ENCODE measurements at places on chromosomes 3 and 15. TPM values are rescaled to one million over a fixed set of nuclear protein-coding genes. Genes with fewer than 3 reads are reported as not detected.

DNA sequence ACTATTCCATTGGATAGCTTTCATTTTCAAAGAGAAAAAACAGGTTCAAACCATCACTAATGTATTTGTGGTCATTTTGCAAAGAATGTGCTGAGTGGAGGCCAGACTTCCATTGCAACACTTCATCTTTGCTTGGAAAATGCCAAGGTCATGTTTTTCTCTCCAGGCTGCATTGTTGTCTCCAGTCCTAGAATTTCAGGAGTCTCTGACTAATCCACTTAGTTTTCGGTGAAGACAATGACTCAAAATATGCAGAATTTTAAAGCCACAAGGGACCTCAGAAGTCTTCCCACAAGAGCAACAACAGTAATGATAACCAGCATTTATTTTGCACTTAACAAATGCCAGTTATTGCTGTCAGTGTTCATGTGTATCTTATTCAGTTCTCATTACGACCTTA is 277.0 kb downstream of the RYR3 start:
- no peak overlapping the region for H3K27ac ChIP-seq
- no peak overlapping the region for H3K4me3 ChIP-seq
- no peaks in the 10 kb centered on the region for H3K4me1 ChIP-seq
- no peaks in the 10 kb centered on the region for H3K27me3 ChIP-seq
- no peaks in the 10 kb centered on the region for H3K36me3 ChIP-seq

GATM gene
- 47.2 TPM for total RNA-seq

- peaks cover 27% of the 10 kb centered on the region for H3K4me1 ChIP-seq
- no peaks in the 10 kb centered on the region for H3K36me3 ChIP-seq
- peak; percentile 69 for DNase-seq
Observed at GRCh38 chr3:52527732-52528585, 5.7 kb downstream of the NT5DC2 start.

- no peak for DNase-seq
- H3K4me3 ChIP-seq: no peak overlapping the region
- peaks cover 13% of the 10 kb centered on the region for H3K36me3 ChIP-seq
- peaks cover 9% of the 10 kb centered on the region for H3K4me1 ChIP-seq
- H3K27ac ChIP-seq: no peak overlapping the region
Observed at GRCh38 chr3:158696618-158697017, 24.2 kb upstream of the LXN start.

- H3K4me3 ChIP-seq: no peak overlapping the region
- H3K4me1 ChIP-seq: no peaks in the 10 kb centered on the region
- H3K27me3 ChIP-seq: no peaks in the 10 kb centered on the region
- no peak overlapping the region for H3K27ac ChIP-seq
Observed at GRCh38 chr3:99599894-99600293, 38.5 kb upstream of the COL8A1 start.

- no peak for DNase-seq
- no peaks in the 10 kb centered on the region for H3K27me3 ChIP-seq
Observed at GRCh38 chr15:45606413-45606812, 19.2 kb downstream of the BLOC1S6 start.

- DNase-seq: peak; percentile 80
- H3K4me1 ChIP-seq: no peaks in the 10 kb centered on the region
- no peaks in the 10 kb centered on the region for H3K36me3 ChIP-seq
- H3K4me3 ChIP-seq: no peak overlapping the region
- peak overlapping the region; percentile 19 for H3K27ac ChIP-seq
- no peaks in the 10 kb centered on the region for H3K27me3 ChIP-seq
Observed at GRCh38 chr15:57626713-57627440, 35.2 kb downstream of the MYZAP start.

- no peak overlapping the region for H3K27ac ChIP-seq
- no peaks in the 10 kb centered on the region for H3K27me3 ChIP-seq
- H3K36me3 ChIP-seq: no peaks in the 10 kb centered on the region
- no peaks in the 10 kb centered on the region for H3K4me1 ChIP-seq
- no peak for DNase-seq
Observed at GRCh38 chr3:143783851-143784370, 64.4 kb downstream of the SLC9A9 start.

DNA sequence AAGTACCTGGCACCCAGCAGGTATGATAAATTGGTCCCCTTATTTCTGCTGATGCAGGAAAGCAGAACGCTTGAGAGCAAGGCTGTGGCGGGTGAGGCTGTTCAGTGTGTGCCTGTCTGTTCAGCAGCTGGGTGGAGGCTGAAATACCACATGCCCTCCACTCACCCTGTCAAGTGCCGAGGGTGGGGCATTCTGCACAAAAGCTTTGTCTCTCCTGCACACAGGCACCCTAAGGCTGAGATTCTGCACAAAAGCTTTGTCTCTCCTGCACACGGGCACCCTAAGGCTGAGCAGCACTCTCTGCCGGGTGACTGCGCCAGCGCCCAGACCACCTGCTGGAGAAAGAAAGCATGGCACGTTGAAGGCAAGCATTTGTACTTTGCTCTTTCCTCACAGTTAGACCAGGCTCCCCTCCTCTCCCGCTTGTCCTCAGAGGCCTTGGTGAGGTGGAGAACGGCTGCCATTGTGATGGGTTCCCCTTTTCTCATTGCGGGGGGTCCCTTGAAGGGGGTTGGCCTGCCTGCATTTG is 97.5 kb downstream of the BDH1 start:
- H3K4me1 ChIP-seq: peaks cover 15% of the 10 kb centered on the region
- H3K4me3 ChIP-seq: no peak overlapping the region
- H3K27me3 ChIP-seq: no peaks in the 10 kb centered on the region
- H3K36me3 ChIP-seq: no peaks in the 10 kb centered on the region

GRCh38 chr15:66831801-66832390 is 129.9 kb downstream of the SMAD6 start:
- H3K27me3 ChIP-seq: no peaks in the 10 kb centered on the region
- peaks cover 36% of the 10 kb centered on the region for H3K4me1 ChIP-seq
- no peak overlapping the region for H3K4me3 ChIP-seq
- DNase-seq: peak; percentile 60
- no peak overlapping the region for H3K27ac ChIP-seq

- peaks cover 70% of the 10 kb centered on the region for H3K4me1 ChIP-seq
- no peak overlapping the region for H3K27ac ChIP-seq
- H3K4me3 ChIP-seq: no peak overlapping the region
Observed at GRCh38 chr3:4528819-4529600, 35.9 kb downstream of the ITPR1 start.

- peak; percentile 90 for DNase-seq
- no peaks in the 10 kb centered on the region for H3K36me3 ChIP-seq
- H3K27me3 ChIP-seq: no peaks in the 10 kb centered on the region
- H3K4me1 ChIP-seq: peaks cover 17% of the 10 kb centered on the region
- H3K27ac ChIP-seq: no peak overlapping the region
Observed at GRCh38 chr15:64809649-64810496, 15.6 kb downstream of the PIF1 start.

GRCh38 chr3:141682007-141682406 is 56.1 kb upstream of the RNF7 start:
- H3K4me1 ChIP-seq: peaks cover 11% of the 10 kb centered on the region
- DNase-seq: no peak
- H3K36me3 ChIP-seq: no peaks in the 10 kb centered on the region
- H3K27me3 ChIP-seq: no peaks in the 10 kb centered on the region

HTR3E gene
- total RNA-seq: not detected

SPESP1 gene
- total RNA-seq: 2.3 TPM

FBXW12 gene
- total RNA-seq: 0.42 TPM

GRCh38 chr15:48279608-48280007 is 51.6 kb upstream of the DUT start:
- no peak for DNase-seq
- no peaks in the 10 kb centered on the region for H3K36me3 ChIP-seq
- no peaks in the 10 kb centered on the region for H3K4me1 ChIP-seq

TRIM59 gene
- 12.7 TPM for total RNA-seq

DNA sequence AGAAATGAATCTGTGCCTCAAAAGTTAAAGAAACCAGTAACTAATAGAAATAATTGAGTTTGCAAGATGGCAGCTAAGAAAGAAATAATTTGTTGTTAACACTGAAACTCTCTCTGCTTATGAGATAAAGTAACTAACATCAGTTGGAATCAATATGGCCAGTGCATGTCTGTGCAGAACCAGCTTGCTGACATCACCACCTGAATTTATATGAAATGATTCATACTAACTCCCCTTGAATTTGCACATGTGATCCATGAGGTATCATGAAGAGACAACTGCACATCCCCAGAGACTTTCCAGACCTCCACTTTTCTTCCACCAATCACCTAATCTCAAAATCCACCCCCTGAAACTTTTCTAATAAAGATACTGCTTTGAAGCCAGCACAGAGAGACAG is 10.3 kb upstream of the SLC25A38 start:
- no peaks in the 10 kb centered on the region for H3K27me3 ChIP-seq
- no peak overlapping the region for H3K27ac ChIP-seq
- no peaks in the 10 kb centered on the region for H3K36me3 ChIP-seq
- no peaks in the 10 kb centered on the region for H3K4me1 ChIP-seq
- no peak overlapping the region for H3K4me3 ChIP-seq

MB21D2 gene
- 2.1 TPM for total RNA-seq

DNA sequence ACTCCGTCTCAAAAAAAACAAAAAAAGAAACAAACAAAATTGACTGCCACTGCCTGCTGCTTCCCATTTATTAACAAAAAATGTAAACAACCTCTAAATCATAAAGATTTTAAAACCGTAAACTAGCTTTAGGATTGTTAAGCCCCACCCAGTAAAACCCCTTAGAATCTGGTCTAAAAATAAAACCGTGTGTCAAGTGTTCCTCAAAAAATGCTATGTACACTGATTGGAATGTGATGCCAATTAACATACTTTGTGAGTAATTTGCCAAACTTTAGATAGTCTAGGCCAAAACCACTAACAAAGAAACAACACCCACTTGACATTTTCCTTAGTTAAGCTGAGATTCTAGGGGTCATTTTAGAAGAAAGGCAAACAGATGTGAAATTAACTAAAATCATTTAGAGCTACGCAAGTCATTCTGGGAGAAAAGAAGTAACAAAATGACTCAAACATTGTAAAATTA is 5.3 kb downstream of the RAF1 start:
- no peaks in the 10 kb centered on the region for H3K36me3 ChIP-seq
- H3K4me3 ChIP-seq: no peak overlapping the region
- H3K27me3 ChIP-seq: no peaks in the 10 kb centered on the region
- H3K27ac ChIP-seq: peak overlapping the region; percentile 10
- DNase-seq: no peak

ZNF710 gene
- 25.5 TPM for total RNA-seq

DNA sequence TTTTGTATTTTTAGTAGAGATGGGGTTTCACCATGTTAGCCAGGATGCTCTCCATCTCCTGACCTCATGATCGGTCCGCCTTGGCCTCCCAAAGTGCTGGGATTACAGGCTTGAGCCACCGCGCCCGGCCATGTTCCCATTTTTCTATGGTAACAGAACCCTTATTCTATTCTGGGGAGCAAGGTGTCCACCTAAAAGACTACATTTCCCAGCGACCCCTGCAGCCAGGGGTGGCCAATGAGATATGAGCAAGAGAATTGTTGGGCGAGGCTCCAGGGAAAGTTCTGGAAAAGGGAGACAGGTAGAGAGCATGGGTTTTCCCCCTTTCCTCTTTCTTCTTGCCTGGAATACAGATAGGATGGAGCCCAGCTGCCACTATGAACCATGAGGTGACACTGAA is 96.9 kb downstream of the LINGO1 start:
- H3K36me3 ChIP-seq: no peaks in the 10 kb centered on the region
- H3K27ac ChIP-seq: no peak overlapping the region
- no peak overlapping the region for H3K4me3 ChIP-seq
- H3K27me3 ChIP-seq: no peaks in the 10 kb centered on the region

NPTN gene
- total RNA-seq: 97.5 TPM

DNA sequence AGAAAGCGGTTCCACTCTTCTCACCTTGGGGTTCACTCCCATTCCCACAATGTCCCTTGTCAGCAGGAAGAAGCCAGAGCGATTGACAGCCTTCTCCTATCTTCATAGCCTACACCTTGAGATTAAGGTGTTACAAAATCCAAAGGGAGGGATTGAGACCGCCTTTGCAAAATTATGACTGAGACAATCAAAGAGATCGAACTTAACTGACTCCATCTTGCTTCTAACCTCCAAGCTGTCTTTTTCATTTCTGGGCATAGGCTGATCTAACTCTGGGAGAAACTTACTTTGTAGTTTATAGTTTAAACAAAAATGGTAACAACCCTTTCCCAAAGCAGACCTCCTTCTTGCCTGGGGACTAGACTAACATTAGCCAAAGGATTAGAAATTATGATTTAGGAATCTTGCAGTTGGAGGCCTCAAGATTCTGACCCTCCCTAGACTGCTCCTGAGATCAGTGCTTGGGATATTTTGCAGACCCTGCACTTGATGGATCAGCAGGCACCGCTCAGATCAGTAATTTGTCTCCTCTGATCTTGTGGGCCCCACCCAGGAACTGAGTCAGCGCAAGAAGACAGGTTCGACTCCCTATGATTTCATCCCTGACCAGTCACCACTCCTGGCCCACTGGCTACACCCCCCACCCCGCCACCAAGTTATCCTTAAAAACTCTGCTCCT is 40.0 kb downstream of the PAQR5 start:
- H3K4me1 ChIP-seq: no peaks in the 10 kb centered on the region
- no peak overlapping the region for H3K27ac ChIP-seq
- DNase-seq: no peak
- no peak overlapping the region for H3K4me3 ChIP-seq
- H3K36me3 ChIP-seq: no peaks in the 10 kb centered on the region

PLA2G4E gene
- total RNA-seq: not detected

- H3K4me1 ChIP-seq: peaks cover 54% of the 10 kb centered on the region
- no peak for DNase-seq
- H3K4me3 ChIP-seq: no peak overlapping the region
- H3K27ac ChIP-seq: no peak overlapping the region
- H3K36me3 ChIP-seq: no peaks in the 10 kb centered on the region
- no peaks in the 10 kb centered on the region for H3K27me3 ChIP-seq
Observed at GRCh38 chr3:72411126-72411525, 437.1 kb downstream of the SHQ1 start.

GMNC gene
- not detected for total RNA-seq

- no peak overlapping the region for H3K4me3 ChIP-seq
- no peak overlapping the region for H3K27ac ChIP-seq
- no peaks in the 10 kb centered on the region for H3K4me1 ChIP-seq
- peak; percentile 6 for DNase-seq
Observed at GRCh38 chr3:127366383-127366782, 78.5 kb upstream of the PRR20G start.

DNA sequence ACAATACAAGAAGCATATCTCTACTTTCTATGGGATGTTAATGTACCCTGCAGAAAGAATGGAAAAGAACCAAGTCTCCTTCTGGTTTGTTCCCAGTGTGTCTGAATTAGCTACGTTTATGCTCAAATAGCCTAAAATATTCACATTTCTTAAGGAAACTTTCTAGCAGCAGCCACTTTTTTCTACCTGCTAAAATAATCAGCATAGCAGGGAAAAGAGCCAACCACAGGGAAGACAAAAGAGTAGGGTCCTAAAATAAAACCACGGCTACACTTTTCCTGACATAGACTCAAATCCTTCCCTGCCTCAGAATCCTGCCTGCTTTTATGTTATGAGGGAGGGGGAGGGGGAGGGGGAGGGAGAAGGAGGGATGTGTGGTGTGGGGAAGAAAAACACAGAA is 136.7 kb downstream of the GBE1 start:
- H3K27ac ChIP-seq: no peak overlapping the region
- H3K36me3 ChIP-seq: peaks cover 5% of the 10 kb centered on the region
- no peaks in the 10 kb centered on the region for H3K27me3 ChIP-seq

BFSP2 gene
- 3.1 TPM for total RNA-seq

GOLGA8S gene
- total RNA-seq: 0.26 TPM

ITIH4 gene
- 20.1 TPM for total RNA-seq

OSTN gene
- not detected for total RNA-seq

PDCD7 gene
- total RNA-seq: 26.2 TPM

GRCh38 chr15:88710027-88710715 is 71.4 kb downstream of the ISG20 start:
- no peaks in the 10 kb centered on the region for H3K36me3 ChIP-seq
- peaks cover 4% of the 10 kb centered on the region for H3K4me1 ChIP-seq
- H3K4me3 ChIP-seq: no peak overlapping the region
- H3K27me3 ChIP-seq: peaks cover 3% of the 10 kb centered on the region

RAD51 gene
- 5.5 TPM for total RNA-seq

POPDC2 gene
- total RNA-seq: 7.2 TPM

Measured in spleen (tissue), 13 donors.